ENCODE measurements at places on chromosomes 2 and 18.
A peak's percentile ranks its signal among the peaks of the same experiment; 100 is the strongest.

DNA sequence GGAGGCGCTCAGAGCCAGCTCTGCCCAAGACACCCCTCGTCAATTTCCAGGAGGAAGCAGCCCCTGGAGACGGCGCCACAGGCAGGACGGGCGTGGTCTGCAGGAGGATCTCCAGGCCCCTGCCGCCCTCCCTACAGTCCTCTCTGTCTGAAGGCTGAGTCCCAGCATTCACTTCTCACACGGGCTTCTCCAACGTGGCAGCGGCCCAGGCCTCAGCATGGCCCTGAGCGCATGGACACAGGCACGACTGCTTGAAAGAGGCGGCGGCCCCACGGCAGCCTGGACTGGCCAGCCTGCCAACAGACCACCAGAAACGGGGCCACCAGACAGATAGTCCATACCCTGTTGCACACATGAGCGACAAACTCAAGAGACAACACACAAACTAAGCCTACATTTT, 23.3 kb downstream of the SDC1 start:
- DNase-seq, result no peak

DNA sequence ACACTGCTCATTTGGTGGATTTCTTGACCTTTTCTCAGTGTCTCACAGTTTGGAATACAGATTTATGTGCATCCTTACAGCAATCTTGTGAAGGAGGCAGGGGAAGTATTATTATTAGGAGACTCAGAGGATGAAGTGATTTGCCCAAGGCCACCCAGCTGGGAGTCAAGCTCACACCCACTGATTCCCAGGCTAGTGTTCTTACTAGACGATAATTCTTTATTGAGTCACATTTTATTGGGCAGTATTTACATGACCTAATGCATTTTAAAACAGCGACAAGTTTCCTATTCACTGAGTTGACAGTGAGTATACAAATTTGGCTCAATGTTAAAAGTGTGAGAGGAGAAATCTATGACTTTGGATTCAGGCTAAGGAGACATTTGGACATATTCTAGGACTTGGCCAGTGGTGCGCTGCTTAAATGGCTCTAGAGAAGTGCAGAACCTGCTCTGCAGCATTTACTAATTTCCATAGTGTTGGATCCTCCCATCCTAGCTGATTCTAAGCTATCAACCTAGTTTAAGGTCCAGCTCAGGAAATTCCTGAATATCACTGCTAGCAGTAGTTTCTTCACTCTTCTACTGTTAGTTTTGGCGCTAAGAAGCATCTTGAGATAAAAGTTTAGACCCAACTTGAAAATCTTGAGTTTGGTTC, 199.3 kb downstream of the MTX2 start:
- DNase-seq, result no peak

- peak; percentile 3 for DNase-seq
Measured at GRCh38 chr18:50401888-50402287, 27.0 kb downstream of the SKA1 start.

GRCh38 chr2:10551496-10551895, 103.4 kb upstream of the ODC1 start:
- DNase-seq, result no peak

GRCh38 chr2:71736091-71736861, 282.9 kb downstream of the DYSF start:
- DNase-seq, result no peak

DNA sequence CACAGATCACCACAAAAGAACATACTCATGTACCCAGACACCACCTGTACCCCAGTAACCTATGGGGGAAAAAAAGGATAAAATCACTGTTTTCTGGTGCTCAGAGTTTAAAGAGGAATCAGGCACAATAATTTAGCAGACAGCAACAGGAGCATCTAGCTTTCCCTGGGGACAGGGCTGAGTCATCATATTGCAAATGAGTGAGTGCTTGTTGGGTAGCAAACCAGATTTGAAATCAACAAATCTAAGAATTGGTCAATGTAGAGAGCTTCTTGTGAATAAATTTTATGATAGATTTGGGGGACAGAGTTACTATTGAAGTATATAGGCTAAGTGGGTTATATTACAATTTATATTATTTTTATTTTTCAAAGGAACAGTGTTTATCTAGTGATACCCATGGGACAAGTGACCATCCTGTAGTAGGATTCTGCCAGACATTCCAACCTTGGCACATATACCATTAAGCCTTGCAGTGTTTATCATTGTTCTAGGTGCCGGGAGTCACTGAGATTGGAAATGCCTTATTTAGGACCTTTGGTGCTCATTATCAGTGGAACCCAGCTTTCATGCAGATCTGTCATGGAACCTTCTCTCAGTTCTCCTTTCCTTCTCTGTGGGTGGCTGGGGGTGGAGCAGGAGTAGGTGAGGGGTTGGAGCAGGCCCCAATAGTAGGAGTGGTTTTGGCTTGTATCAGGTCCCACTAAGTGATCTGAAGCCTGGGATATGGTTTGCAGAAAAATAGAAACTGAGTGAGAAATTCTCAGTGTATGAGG, 117.2 kb downstream of the CERS6 start:
- DNase-seq, result no peak

GRCh38 chr2:155525199-155525598, 807.3 kb downstream of the NR4A2 start:
- no peak for DNase-seq

GRCh38 chr18:78497641-78498040, 482.0 kb upstream of the SALL3 start:
- no peak for DNase-seq

- DNase-seq, result no peak
Measured at GRCh38 chr18:48739266-48740067, 200.6 kb downstream of the CTIF start.

- DNase-seq, result peak; percentile 67
Measured at GRCh38 chr2:72892506-72893173, 5.4 kb downstream of the SPR start.

- no peak for DNase-seq
Measured at GRCh38 chr2:239035361-239035814, 187.5 kb downstream of the TWIST2 start.
